ENCODE measurements at places on chromosomes 6 and 20.

DNA sequence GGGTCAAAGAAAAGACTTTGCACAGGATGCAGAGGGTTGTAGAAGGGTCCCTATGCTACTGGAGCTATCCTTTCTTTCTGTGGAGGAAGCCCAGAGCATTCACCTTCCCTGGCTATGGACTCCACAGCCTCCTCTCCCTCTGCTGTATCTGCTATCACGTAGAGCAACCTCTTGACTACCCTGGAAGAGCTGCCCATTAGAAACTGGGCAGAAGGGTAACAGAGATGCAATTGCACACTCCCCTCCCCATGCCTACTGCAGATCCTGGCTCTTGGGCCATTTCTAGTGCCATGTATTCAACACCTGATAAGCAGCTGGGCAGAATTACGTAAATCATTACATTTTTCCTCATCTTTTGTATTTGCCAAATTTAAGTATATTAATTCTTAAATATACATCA is 3.1 kb downstream of the KLHL31 start:
- DNase-seq, result no peak

DNA sequence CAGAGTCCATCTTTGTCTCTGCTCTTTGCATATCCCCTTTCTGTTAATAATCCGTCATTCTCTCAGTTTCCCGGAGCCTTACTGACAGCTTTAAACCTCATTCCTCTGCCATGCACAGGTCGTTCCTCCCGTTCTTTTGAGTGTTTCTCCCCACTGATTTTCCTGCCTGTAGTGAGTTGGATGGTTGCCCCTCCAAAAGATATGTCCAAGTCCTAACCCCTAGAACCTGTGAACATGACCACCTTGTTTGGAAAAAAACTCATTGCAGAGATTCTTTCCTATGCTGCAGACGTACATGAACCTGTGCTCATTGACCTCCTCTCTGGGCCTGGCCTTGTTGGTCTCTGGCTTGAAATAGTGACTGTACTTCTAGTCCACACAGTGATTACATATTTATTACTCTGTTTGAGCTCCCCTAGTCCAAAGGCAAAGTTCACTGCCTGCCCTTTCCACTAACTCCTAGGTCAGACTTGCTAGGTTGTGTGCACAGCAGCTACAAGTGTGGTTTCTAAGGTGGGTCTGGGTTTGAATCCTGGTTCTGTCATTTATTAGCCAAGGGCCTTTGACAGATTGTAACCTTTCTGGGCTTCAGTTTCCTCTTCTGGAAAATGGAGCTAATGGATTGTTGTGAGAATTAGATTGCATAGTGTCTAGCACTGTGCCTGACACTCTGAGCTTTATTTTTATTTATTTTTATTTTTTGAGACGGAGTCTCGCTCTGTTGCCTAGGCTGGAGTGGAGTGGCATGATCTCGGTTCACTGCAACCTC is 29.3 kb downstream of the PPARD start:
- no peak for DNase-seq

- no peak for DNase-seq
Measured at GRCh38 chr20:13022401-13023155, 13.8 kb downstream of the SPTLC3 start.

DNA sequence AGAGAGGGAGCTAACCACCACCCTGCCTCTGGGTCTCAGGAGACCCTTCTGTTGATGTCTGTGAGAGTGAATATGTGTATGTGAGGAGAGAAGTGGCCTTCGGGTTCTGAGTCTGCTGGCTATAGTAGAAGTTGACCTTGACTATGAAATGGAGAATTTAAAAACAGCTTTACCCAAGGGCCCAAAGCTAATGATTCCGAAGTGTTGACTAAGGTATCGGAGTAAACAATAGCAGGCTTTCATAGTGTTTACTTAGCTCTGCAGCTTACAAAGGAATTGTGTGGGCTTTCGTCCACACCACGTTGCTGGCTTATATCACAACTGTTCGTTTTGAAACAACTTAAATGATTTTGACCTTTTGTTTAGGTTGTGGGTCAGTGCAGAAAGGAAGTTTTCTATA is 126.5 kb upstream of the JAG1 start:
- DNase-seq, result no peak

- no peak for DNase-seq
Measured at GRCh38 chr6:159038914-159039884, 5.6 kb downstream of the TAGAP start.

DNA sequence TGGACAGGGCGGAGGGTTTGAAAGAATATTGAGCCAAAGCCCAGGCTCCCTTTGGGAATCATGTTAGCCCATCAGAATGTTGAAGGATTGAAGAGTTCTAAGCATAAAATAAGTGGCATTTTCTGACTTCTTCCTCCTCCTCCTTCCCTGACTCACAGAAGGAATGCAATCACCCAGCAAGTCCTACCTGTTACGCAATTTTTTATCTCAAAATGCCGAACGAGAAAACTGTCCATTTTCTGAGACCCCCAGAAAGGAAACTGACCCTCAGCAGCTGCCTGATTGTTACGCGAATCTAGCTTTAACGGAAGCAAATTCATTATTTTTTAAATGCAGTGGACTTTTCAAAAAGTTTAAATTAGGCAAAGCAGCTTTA is 4.7 kb upstream of the DNAJC5 start:
- DNase-seq, result no peak

DNA sequence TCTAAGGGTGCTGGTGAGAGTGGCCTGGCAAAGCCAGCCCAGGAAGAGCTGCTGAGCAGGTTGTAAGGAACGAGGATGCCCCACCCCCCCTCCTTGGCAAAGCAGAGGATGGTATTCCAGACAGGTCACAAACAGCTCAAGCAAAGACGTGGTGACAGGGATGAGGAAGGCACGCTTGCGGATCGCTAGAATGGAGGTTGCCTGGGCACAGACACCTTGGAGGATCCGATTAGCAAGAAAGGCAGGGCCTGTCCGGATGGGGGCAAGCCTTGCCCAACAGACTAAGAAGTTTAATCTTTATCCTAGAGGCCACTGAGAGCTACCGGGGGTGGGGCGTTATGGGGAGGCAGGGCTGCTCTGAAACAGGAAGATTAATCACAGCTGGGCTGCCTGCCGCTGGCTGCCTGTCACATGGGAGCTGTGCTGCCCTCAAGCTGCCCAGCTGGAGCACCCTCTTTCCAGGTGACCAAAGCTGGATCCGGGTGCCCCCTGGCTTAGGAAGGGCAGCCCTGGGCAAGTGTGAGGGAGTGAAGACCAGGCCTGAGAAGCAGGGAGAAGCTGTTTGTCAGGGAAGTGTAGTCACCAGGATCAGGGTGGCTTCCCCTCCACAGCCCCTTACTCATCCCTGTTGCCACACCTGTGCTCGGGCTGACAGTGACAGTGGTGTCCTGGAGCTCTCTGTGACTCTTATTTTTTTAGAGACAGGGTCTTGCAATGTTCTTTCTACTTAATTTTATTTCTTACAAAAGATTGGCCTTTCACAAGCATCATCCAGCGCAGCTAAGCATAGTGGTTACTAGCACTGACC is 9.1 kb upstream of the MAPK13 start:
- no peak for DNase-seq

DNA sequence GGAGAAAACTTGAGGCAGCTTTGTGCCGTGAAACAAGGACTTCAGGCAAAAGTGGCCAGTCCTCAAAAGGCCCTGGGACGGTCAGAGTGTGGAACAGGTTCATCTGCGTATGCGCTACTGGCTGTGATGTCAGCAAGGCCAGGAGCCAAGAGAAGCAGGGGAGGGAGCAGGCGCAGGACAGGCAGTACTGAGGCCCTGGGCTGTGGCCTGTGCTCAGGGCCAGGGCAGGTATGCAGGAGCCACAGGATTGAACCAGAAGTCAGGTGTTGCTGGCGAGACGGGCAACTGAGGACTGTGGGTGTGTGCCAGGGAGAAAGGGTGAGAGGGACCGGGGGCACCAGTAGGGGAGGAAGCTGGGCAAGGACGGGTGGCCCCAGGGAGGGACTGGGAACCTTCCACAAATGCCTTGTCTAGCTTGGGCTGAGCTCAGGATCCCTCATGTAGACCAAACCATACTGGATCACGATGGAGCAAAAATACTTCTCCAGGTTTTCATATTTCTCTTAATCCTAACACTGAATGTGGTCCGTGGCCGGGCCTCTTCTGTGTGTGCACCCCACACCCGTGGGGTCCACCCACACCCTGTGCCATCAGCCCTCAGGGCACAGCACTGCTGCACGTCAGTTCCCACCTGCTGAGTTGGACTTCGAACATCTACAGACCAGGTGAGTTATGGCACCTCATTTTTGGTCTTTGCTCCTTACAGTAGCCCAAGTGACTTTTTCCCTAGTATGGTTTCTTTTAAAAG is 46.9 kb downstream of the GINS1 start:
- no peak for DNase-seq

GRCh38 chr6:54846243-54846856 is at the start of gene FAM83B:
TSS of gene FAM83B (plus strand) at chr6:54846771. CDS start at chr6:54870247, 23,476 bp downstream.
- no peak for DNase-seq

- DNase-seq, result no peak
Measured at GRCh38 chr20:2911200-2911599, 37.9 kb downstream of the PTPRA start.

Measured in stimulated activated CD8-positive, alpha-beta memory T cell treated with anti-CD3 and anti-CD28 coated beads, Interleukin-4, amount 100 ng/mL, for 1 hour (primary cell).